ENCODE measurements at places on chromosomes 13 and 19.

- DNase-seq = no peak
These were observed 12.2 kb downstream of the ABCC4 start for GRCh38 chr13:95289020-95289444.

- no peak for DNase-seq
These were observed 1.7 kb downstream of the SOX1 start for GRCh38 chr13:112068540-112069060.

DNA sequence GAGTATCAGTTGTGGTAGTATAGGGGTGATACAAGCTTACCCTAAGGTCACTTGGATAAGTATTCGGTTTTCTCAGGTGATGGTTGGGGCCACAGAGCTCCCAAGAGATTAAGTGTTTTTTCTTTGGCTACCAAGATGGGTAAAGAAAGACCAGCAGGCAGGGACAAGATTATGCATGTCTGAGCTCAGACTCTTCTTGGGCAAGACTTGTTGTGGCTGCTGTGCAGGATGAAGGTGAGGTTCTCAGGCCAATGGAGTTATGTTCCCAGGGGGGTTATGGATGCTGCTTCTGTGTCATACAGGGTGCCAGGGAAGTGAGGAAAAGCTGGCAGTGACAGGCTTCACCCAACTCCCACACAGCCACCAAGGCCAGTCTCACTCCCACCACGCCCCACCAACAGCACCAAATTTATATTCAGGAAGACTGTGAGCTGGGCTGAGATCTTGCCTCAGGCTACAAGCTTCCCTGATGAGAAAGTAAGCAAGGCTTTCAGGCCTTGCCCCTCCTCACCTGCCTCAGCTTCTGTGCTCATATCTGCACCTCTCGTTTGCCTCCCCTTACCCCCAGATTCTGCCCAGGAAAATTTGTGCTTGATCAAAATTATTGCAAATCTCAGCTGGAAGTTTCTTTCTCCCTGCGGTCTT is 511.8 kb upstream of the SLITRK1 start:
- no peak for DNase-seq

GRCh38 chr13:31209172-31209840 is 9.5 kb downstream of the B3GLCT start:
- DNase-seq = peak; percentile 3

DNA sequence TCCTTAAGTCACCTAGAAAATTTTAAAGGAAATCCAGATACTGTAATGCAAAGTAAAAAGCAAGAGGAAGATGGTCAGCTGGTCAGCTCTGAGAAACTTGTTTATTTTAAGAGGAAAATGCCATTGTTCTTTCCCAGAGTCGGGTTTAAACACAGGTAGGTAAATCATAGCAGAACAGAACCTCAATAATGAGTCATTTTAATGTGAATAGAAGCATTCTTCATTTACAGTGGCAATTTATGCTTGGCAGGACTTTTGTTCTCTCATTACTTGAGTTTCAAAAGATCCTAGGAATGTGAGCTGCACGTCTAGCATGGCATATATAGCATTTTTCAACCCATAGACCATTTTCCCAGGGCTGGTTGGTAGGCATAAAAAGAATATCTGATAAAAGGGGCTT is 132.3 kb downstream of the LIG4 start:
- DNase-seq = no peak

DNA sequence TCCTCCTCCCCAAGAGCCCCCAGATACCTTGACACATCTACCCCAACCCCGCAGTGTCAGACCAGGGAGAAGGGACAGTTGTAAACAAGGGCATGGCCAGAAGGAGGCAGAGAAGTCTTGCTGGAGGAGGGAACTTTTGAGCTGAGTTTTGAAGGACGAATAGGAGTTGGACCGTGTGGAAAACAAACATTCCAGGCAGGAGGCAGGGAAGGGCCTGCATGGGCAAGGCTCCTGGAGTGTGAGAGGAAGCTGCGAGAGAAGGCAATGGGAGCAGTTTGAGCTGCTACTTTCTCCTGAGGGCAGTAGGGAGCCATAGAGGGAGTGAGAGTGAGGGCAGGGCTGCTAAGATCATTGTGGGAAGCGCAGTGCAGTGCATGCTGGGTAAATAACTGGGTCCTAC is 23.3 kb downstream of the IL12RB1 start:
- DNase-seq = peak; percentile 17

- no peak for DNase-seq
These were observed 869 bp downstream of the GFY start for GRCh38 chr19:49425922-49426592.

DNA sequence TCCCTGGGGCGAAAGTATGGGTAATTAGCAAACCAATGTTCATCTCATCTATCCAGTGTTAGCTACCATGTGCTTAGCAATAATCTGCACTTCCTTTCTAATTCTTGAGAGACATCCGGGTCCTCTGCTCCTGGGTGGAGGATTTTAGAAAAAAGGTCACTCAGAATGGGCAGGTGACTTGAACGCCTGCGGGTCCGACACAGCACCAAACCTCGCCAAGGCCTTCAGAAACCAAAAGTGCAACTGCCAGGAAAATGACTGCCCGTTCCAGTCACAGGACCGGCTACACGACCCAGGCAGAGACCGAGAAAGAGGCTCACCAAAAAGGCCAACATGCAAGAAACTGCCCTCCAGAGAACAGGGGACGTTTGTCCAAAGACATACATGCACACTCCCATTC is 39.9 kb downstream of the ZNF146 start:
- no peak for DNase-seq

DNA sequence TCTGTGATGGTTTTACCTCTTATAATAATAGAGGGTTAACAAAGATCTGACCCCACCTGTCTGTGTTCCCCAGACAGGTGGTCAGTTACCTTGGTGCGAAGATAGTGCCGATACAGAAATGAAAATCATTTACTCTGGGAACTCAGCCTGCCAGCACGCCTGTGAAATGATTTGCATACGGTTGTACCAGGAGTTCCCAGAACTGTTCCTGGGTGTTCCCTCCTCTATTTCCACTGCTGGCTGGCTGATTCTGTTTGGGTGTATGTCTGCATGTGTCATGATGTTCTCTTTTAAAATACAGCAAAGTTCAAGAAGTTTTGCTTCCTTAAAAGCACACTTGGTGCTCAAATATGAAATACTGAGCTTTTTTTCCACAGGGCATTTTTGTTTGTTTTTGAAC is 527.1 kb downstream of the FGF9 start:
- no peak for DNase-seq

DNA sequence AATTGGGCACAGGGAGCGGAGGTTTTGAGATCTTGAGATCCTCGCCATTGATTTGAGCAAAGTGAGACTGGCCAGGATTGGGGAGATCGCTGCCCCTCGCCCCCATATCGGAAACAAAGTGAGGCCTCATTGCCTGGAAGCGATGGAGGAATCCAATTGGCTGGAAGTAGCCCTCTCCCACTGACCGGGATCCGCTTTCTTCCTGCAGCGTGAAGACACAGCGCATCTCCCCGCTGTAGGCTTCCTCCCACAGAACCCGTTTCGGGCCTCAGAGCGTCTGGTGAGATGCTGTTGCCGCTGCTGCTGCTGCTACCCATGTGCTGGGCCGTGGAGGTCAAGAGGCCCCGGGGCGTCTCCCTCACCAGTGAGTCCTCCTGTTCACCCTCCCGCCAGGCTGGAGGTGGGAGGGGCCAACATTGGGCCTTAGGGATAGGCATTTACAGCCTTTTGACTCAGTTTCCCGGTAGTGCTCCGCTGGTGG is 438 bp downstream of the PRKCSH start:
- no peak for DNase-seq

DNA sequence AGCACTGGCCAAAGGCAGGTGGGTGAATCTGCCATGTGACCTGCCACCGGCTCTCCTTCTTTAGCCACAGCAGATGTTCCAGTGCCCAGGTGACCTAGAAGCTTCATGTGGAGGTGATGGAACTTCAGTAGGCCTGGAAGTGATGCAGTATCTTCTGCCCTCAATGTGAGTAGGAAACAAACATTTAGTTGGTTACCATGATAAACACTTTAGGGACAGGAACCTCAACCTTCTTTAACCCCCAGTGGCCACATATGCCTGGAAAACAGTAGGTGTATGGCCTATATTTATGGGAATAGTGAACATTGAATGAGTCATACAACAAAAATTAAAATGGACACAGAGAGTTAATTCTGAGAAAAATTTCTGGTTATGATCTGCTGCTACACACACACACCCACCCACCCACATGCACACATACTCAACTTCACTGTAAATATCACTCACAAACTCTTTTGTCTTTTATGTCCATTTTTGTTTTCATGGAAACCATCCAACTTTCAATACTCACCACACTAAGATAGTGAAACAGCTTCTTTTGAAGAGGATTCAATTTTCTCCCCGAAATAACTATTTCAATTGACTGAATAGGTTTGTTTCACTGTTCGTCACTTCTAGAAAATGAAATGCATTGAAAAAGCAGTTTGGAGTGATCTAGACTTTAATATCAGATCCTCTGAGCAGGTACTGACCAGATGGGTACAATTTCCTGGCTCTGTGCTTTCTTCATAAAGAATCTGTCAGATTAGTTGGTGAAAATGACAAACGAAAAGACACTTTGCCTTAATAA is 97.3 kb downstream of the STARD13 start:
- peak; percentile 45 for DNase-seq

GRCh38 chr19:6779206-6779605 is 6.7 kb downstream of the VAV1 start:
- no peak for DNase-seq

DNA sequence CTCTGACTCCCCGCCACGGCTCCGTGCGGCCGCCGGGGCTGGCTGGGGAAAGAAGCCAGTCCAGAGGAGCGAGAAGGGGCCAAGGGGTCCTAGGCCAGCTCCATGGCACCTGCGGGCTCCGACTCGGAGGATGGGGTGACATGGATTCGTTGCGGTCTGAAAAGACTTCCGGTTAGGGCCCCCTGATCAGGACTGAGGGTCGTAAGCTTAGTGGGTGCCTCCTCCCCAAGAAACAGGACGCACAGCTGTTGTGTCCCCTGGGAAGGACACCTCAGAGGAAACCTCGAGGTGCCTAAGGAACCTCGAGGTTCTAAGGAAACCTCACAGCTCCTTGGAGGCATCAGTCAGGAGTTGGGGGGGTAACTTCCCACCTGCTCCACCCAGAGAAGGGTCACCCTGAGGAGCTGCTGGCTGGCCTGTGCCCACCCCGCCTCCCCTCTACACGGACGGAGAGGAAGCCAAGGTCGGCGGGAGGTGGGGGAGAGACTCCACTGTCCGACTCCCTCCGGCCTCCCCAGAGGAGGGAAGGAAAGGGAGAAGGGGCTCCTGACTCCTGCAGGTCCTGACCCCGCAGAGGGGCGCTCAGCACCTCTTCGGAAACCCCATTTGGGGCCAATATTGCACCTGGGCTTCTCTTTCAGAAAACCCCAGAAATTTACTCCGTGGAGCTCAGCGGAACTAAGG is 855 bp downstream of the ATP12A start:
- DNase-seq = no peak

DNA sequence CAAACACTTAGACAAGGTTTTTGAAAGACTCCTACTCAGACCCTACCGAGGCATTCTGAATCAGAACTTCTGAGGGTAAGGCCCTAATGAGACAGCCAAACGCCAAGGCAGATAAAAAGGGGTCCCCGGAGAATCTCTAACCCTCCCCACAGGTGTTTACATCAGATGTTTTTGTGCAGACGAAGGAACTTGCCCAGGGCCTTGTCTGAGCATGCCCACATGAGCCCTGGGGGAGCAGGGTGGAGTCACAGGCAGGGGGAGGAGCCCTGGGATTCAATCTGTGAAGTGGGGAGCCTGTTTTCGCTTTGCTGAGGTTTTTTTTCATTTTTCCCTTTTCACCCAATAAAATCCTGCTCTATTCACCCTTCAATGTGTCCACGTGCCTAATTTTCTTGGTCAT is 61.6 kb upstream of the MED4 start:
- no peak for DNase-seq

DNA sequence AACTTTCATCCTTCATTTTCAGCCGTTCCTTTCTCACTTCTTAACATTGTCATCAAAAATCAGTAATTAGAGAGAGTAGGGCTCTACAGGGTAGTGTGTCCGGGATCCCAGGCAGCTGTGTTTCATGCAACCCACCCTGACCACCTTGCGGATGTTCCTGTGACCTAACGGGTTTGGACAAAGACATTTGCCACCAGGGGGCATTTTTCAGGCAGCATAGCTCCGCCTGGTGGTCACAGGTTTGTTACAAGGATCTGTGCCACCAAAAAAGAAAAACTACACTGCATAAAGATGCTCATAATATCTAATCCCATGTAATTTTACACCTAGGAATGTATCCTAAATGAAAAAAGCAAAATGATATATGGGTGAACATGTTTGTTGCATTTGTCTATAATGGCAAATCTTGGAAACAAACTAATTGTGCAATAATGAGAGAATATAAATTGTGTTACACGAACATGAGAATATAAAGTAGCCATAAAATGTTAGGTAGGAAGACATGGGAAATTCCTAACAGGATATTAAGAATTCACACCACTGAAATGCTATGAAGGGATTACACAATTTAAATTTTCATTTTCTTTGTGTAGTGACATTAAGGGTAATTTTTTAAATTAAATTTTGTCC is 123.0 kb downstream of the SLC7A1 start:
- DNase-seq = peak; percentile 52

- DNase-seq = no peak
These were observed 119.6 kb downstream of the RFC3 start for GRCh38 chr13:33937373-33938098.

- peak; percentile 49 for DNase-seq
These were observed at the start of gene LRRC8E for GRCh38 chr19:7888145-7888825. Gene LRRC8E, plus strand, starts transcription at chr19:7888510. Its CDS starts 7,094 bp downstream, at chr19:7895604.

DNA sequence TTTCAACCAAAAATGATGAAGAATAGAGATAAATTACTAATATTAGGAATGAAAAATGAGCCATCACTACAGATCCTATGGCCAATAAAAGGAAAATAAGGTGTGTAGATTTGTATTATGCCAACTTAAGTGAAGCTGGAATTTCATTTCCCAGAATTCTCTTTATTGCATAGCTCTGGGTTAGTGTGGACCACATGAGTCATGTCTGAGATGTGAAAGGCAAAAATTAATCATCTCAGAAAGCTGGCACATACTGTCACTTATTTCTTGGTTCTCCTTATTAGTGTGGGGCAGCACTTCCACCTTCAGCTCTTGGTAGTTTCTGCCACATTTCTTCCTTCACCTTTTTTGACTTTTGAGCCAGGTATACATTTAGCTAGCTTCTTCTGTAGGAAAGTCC is 82.6 kb downstream of the KATNAL1 start:
- DNase-seq = peak; percentile 44

GRCh38 chr19:28386066-28386465 is 826.9 kb downstream of the UQCRFS1 start:
- no peak for DNase-seq

- no peak for DNase-seq
These were observed 34.8 kb downstream of the PCDH17 start for GRCh38 chr13:57666131-57666953.

- DNase-seq = peak; percentile 12
These were observed 54.5 kb downstream of the TSSK6 start for GRCh38 chr19:19460761-19461265.

GRCh38 chr19:6103217-6103644 is 7.1 kb downstream of the RFX2 start:
- peak; percentile 73 for DNase-seq

GRCh38 chr13:61362522-61362921 is 53.1 kb downstream of the PCDH20 start:
- no peak for DNase-seq

Data from HCEC 1CT (cell line).